ENCODE measurements at places on chromosomes 4 and X.

DNA sequence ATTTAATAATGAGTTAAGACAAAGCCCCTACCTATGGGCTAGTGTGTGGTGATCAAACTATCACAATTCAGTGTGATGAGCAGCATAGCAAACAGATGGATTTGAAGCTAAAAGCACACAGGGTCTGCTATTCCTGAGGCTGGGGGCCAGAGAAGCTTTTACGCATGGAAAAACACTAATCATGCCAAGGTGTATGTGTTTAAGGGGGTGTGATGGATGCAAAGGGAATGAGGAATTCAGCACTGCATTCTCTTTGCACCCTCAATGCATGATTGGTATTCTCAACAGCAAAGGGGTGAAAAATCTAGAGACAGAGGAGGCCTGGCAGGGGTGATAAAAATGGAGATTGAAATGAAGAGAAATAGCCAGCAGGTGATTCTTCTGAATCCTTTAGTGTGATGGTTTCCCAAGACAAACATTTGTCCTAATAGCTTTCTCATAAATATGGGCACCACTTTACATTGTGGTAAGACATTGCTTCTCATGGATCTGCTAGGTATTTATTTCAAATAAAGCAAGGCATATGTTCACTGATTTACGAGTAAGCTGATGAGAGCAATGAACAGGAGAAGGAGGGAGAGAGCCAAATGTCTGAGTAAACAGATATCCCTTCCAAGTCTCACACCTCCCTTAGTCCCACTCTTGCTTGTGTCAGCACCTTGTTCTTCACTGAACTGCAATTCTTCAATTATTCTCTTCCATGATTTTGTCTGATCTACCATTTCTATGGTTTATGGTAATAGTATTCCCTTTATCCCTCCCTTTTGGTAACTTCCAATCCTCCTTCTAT lies 15.7 kb downstream of the C1QTNF7 start:
- no peak for DNase-seq

- no peak for DNase-seq
Observed at GRCh38 chr4:7885216-7886006, 54.2 kb downstream of the AFAP1 start.

- DNase-seq = no peak
Observed at GRCh38 chr4:70511365-70511764, 7.0 kb upstream of the AMTN start.

DNA sequence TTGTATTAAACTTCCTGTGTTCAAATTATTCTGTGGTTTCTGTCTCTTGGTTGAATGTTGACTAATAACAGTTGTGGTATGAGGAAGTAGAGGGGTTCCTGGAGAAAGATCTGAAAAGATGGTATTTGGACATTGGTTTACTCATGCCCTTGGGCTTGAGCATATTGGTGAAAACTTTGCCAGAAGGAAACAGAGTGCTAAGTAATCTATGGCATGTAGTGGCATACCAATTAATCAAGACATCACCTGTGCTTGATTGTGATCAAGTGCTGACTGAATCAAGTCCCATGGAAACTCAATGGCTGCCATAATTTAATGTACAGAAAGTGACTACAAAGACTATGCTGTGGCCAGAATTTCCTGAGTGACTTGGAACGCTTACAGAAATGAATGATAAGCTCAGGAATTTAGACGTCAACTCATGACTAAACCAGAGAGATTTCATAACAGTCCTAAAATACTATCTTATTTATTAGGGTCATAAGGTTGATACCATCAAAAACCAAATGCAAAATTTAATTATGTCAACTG lies 2062.9 kb downstream of the ARAP2 start:
- DNase-seq = no peak

GRCh38 chr4:138961129-138961528 lies 54.5 kb upstream of the NOCT start:
- no peak for DNase-seq

All from activated CD4-positive, alpha-beta T cell treated with anti-CD3 and anti-CD28 coated beads, Interleukin-2, amount 50 U/mL, for 4 hours (primary cell).